ENCODE measurements at places on chromosomes 1 and 21.

DNA sequence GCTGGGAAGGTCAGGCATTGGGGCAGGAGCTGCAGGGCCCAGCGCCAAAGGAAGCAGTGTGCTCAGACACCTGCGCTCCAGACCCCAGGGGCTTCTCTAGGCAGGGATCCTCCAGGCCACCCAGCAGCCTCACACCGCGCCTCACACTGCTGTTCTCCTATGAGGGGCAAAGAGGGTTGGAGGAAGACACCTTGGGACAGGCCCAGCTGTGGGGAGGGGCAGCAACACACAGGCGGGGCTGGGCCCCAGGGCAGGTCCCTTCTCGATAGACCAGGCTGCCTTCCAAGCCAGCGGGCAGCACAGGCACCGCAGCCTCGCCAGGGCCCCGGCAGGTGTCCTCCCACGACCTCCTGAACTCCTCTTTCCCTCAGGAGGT, 20.7 kb upstream of the PRSS38 start:
- DNase-seq: no peak

GRCh38 chr1:43936431-43937151, 3.0 kb downstream of the ARTN start:
- no peak for DNase-seq

GRCh38 chr1:84155517-84155916, 11.4 kb downstream of the PRKACB start:
- no peak for DNase-seq

DNA sequence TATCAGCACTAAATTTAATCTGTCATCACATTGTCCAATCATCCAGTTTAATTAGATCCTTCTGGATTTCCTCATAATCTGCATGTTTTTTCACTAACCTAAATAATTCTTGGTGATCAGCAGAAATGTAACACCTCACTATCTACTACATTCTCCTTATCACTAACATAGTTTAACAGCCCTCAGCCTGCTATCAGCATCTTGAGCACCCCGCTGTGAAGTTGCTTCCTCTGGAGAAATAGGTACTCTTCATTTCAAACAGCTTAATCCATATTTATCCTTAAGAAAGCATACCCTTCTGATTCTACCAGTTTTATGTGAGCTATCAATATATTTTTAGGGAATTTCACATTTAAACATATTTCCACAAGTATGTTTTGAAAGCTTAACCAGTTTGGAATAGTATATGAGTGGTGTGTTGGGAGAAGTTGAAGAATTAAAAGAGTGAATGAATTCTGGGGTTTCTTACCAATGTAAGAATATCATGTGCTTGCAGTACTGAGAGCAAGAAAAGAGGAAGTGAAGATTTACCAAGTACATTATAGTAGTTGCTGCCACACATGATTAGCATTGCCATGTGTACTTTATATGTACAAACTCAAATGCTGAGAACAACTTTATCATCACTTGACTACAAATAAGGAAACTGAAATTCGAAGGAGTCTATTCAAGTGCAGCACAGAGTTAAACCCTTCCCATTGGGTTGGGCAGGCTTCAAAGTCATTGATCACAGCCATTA, 771.1 kb upstream of the ADGRL4 start:
- DNase-seq: no peak

GRCh38 chr1:26163684-26164035, 4.8 kb downstream of the FAM110D start:
- no peak for DNase-seq

DNA sequence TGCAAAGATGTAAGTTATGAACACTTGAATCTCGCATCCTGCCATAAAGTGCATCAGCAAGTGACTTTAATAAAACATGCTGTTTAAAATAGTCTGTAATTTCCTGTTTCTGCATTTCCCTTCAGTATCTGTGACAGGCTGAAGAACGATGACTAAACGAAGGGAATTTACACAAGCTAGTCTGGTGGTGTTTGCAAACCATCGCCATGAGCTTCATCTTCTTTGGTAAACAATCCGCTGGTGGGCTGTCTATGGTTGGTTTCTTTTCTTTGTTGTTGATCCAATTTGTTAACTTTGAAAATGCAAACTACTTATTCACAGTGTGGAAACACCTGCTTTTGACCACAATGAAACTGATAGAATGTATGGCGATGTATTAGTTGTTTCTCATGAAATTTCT, 13.9 kb downstream of the SERTAD4 start:
- DNase-seq: no peak

DNA sequence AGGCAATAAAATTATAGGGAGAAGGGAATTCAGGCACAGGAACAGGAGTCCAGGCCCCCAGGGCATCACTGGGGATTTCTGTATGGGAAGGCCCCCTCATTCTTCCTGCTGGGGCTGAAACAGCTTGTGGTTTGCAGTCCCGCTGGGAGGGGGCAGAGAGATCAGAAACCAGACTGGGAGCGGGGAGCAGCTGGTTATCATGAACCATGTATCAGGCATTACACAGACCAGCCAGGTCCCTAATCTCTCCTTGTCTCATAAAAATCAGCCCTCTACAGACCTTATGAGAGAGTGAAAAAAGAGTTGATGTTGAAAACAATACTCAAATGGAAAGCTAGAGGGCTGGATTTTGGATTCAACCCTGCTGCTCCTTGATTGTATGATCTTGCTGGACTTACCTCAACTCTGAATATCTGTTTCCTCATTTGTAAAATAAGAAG, 93.4 kb upstream of the F3 start:
- no peak for DNase-seq

- DNase-seq: peak; percentile 99
These were observed at the start of gene SZRD1 for GRCh38 chr1:16366722-16367257. Gene SZRD1, plus strand, starts transcription at chr1:16367242. Its CDS starts 16 bp downstream, at chr1:16367258.

DNA sequence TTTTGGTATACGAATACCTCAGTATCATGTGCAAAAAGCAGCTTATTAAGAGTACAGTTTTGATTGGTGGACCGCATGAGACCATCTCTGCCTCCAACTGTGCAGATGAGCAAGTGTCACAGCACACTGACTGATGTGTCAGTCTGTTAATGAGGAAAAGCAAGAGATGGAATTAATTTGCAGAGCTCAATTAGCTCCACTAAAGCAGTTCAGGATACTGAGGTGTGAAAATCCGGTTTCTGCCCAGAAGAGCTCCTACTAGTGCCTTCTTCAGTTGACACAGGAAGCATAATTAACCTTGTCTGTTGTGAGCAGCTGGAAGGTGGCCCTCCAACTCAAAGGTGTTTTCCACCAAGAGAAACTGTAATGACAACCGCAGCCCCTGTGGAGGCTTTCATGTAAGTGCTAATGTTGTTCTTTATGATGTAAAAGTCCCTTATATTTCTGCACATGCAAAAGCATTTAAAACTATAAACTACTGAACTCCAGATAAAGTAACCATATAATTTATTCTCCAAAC, 44.3 kb downstream of the PCNX2 start:
- DNase-seq: no peak

DNA sequence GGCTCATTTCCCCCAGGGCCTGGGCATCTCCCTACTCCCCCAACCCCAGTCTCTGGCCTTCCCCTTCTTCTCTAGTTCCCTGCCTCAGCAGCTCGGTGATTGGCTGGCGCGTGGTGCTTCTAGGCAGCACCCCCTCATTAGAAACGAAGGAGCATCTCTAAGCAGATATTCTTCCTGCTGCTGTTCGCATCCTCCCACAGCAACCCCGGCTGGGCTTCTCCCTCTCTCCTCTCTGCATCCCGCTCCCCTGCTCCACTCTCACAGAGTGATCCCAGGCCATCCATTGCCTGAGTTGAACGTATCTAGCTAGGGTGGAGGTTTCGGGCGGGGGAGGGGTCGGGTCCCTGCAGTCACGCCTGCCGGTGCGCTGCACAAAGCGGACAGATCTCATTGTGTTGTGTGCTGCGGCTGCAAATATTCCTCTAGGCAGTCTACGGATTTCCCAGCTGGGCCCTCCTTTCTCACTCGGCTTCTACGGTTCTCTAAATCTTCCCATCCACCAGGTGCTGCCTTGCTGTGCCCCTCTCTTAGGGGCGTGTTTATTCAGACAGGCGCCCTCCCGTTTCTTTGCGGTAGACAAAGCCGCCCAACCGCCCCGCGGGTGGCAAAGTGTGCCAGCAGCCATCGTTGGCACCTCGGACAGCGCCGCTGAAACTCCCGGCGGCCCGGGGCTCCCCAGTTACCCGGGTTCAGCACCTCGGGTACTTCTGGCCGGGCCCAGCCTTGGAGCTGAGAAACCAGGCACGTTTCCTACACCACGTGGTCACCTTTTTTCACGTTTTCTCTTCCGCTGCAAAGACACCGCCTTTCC, 2.2 kb downstream of the CACNA1E start:
- no peak for DNase-seq

Measured in CD4-positive, alpha-beta T cell treated with Interleukin-4 for 4 hours (primary cell).